ENCODE measurements at places on chromosomes 6 and 20.

DNA sequence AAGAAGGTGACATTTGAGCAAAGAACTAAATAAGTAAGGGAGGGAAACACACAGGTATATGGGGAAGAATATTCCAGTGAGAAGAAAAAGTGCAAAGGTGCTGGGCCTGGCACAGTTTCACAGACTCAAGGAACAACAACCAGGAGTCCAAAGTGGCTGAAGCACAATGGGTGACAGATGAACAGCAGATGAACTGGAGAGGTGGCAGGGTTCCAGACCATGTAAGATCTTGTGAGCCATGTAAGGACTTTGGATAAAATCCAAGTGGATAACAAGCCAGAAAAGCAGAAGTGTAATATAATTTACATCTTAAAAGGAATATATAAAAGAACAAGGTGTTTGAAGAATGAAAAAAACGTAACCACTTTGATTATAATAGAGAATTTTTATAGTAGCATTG lies 87.9 kb downstream of the MMS22L start:
- DNase-seq: no peak

DNA sequence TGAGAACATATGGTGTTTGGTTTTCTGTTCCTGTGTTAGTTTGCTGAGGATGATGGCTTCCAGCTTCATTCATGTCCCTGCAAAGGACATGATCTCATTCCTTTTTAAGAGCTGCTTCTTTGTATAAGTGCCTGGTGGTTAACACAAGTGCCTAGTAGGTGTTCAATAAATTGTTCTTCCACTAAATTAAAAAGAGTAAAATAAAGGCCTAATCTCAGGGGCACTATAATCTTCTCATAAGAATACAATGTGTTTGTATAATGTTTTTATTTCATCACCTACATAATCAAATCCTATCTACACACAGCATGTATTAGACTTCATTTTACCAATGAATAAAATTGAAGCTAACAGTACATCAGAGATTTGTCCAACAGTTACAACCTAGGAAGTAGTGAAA lies 252.7 kb downstream of the KHDC1L start:
- DNase-seq: peak; percentile 20

GRCh38 chr6:147867433-147868226 lies 359.1 kb downstream of the SAMD5 start:
- no peak for DNase-seq

GRCh38 chr6:100573166-100573565 lies 108.4 kb upstream of the SIM1 start:
- no peak for DNase-seq

- DNase-seq: no peak
Measured at GRCh38 chr20:12966468-12967085, 42.2 kb upstream of the SPTLC3 start.

DNA sequence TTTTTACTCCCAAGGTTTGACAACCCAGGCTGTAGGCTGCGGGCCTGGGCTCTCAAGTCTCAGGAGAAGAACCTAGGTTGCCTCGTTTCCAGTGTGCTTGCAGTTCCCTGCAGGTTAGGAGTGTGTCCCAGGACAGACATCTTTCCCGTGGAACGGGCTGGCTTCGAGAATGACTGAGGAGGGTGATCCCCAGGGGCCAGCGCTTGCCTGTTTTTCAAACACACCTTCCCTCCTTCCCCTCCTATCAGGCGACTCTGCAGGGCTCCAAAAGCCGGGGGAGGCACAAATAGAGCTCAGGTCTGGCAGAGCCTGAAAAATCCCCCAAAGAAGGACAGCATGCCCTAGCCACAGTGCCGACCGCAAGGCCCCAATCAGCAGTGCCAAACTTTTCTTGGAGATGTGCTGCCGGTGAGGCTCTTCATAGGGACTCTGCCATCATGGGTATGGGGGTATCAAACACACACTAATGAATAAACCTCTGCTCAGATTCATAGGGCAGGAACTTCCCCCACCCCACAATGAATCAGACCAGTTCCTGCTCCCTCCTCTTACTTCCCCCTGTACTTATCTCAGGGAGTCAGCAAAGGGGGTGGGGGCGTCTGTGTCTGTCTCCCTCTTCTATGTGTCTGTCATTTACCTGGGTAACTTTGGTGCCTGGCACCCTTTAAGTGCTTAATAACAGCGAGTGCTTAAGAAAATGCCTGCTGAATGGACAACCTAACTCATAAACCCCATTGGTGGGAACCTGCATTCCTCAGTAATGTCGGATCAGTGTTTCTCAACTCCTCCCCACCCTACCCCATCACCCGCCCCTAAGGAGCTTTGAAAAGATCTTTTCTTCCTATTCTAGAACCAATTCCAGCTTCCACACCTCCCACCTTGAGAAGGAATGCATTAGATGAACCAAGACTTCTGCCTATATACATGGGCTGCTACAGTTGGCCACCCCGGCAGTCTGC lies 1.6 kb downstream of the KCNG1 start:
- no peak for DNase-seq

DNA sequence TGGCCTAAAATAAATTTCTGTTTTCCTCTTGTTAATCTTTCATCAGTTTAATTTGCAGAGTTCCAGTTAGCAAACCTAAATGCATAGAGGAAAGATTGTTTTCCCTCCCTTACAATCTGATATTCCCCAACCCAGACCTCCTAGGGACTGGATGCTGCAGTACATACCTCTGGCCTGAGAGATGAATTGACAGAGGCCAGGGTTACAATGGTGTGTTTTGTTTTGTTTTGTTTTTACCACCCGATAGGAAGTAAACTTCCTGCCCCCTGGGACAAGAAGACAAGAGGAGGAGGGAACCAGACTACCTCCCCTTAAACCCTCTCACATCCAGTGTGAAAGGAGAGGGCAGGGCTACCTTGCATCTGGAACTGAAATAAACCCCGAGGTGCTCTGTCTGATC lies 319.0 kb downstream of the LRFN2 start:
- DNase-seq: no peak

DNA sequence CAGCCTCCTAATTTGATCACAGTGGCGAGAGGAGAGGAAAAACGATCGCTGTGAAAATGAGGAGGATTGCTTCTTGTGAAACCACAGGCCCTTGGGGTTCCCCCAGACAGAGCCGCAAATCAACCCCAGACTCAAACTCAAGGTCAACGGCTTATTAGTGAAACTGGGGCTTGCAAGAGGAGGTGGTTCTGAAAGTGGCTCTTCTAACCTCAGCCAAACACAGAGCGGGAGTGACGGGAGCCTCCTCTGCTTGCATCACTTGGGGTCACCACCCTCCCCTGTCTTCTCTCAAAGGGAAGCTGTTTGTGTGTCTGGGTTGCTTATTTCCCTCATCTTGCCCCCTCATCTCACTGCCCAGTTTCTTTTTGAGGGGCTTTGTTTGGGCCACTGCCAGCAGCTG lies 28.7 kb downstream of the SAYSD1 start:
- DNase-seq: no peak

DNA sequence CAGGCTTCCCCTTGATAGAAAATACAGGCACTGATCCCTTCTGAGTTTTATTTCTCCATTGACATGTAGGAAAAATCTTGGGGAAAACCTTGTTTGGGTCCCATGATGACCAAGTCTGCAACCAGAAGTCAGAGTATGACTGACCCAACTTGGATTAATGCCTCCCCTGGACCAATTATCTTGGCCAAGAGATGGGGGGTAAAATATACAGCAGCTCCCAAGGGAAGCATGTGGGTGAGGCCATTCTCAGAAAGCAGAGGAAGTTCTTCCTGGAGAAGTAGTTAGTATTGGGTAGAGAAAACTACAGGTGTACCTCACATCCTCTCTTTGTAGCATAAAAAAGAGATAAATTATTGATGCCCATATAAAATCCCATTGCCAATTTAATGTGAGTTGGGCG lies 285.2 kb upstream of the PLCB4 start:
- DNase-seq: no peak

DNA sequence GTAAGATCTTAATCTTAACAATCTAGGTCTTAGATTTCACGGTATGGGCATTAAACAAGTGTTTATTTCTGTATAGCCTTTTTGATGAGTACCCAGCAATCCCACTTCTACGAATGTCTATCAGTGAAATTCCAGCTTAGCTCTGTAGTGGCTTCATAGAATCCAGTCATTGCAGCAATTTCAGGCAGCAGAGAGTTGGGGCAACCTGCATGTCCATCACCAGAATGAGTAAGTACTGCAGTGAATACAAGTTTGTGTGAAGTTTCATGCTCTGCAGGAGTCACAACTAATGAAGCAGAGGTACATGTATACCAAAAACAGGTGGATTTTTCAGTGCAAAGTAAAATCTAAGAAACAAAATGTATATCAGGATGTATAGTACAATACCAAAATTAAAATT lies 151.7 kb downstream of the OR2B2 start:
- no peak for DNase-seq

DNA sequence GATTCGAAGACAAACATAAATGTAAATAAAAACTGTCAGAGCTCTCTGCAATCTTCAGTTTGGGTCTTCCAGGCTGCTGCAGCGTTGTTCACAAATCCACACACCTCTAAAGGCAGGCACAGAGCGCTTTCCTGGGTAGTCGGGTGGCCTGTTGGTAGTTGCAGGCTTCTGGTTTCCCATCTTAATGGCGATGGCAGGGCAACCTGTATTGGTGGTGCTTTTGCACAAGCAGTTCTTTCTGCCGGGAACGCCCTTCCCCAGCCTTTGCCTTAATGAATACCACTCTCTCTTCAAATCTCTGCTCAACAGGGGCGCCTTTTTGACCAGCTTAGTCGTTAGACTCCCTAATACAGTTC lies 723 bp upstream of the IFT52 start:
- no peak for DNase-seq

GRCh38 chr20:20498076-20498861 lies 130.4 kb downstream of the INSM1 start:
- peak; percentile 21 for DNase-seq

DNA sequence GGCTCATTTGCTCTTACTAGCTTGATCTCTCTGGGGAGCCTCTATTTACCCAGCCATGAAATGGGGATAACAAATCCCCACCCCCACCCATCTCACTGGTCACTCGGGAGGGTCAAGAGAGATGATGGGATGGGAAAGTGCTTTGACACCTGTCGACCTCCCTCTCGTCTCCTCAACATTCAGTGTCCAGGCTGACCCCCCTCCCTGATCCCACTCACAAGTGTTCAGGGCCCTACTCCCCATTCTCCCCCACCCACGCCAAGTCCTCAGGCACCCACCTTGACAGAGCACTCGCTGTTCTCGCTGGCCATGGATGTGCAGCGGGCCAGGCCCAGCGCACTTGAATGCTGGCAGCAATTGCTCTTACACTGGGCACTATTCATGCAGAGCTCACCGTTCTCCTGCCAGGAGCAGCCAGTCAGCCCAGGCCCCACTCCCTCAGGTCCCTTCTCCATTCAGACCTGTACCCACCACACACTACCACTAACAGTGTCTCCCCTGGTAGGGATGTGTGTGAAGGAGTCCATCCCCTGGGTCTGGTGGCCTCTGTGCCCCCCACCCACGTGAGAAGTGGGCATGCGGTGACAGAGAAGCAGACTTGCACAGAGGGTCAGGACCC lies 1.6 kb downstream of the CLPS start:
- DNase-seq: no peak

GRCh38 chr6:28600245-28600644 lies 74.6 kb downstream of the GPX5 start:
- DNase-seq: no peak

- peak; percentile 46 for DNase-seq
Measured at GRCh38 chr6:30453508-30454116, 35.7 kb upstream of the HLA-E start.

- no peak for DNase-seq
Measured at GRCh38 chr20:50462093-50462690, 48.0 kb upstream of the PTPN1 start.

DNA sequence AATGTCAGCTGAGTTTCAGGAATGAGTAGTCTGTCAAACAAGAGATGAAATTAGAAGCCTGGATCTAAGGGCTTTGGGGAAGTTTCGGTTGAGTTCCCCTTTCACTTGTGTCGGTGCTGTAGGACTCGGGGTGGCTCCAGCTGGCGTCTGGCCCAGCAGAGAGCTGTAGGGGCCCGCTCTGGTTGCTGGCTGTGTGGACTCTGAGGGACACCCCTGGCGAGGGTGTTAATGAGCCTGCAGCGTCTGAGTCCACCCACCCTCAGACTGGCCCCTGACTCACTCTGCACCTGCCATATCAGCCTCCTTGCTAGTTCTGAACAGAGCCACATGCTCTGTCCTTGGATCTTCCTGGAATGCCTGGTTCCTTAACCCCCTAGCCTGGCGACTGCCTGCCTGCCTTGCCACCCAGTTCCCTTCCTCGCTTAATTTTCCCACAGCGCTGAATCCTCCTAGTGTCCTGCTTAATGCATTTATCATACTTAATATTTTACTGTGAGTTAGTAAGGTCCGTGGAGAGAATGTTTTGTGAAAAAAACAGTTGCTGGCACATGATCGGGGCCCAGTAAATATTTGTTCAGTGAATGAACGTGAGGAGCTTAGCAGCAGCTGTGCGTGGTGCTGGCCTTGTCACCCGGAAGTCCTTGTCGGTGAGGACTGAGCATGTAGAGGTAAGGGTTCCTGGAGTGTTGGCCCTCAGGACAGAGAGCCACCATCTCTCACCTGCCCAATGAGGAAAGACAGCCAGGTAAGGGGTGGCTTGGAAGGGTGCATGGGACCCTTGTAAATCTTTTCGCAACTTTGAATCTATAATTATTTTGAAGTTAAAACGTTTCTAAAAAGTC lies 1.6 kb downstream of the DNAJC5 start:
- no peak for DNase-seq

GRCh38 chr6:124822721-124823120 lies 139.5 kb upstream of the RNF217 start:
- no peak for DNase-seq

DNA sequence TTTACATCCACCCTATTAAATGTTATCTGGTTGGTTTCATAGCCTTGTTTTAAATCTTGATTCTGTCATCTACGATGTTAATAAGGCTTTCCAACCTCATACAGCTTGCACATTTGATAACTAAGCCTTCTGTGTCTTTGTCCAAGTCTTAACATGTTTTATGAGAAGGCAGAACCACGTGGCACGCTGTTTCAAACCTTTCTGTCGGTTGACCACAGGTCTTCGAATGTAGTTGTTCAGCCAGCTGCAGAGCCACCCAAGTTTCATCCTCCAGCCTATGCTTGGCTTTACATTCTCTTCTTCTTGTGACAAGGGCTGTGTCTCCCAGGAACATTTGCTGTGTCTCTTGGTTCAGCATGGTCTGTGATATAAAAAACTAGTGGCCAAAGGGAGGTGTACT lies 15.7 kb upstream of the SGK2 start:
- no peak for DNase-seq

GRCh38 chr6:28239636-28240035 lies 12.4 kb downstream of the ZKSCAN4 start:
- no peak for DNase-seq

DNA sequence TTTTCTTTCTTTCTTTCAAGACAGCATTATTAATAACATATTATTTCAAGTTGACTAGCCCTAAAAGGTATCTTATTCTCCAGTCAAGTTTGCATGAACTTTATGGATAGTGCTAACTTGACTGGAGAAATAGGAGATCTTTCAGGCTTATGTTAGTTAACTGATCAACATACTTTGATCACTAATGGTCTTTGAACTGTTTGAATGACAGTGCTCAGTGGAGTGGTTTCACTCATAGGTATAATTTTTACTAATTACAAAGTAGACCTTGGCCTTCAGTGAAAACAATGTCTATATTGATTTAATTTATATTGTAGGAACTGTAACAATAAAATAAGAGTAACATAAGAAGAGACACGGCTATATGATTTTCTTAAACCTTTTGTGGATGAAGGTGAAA lies 8.0 kb upstream of the LRRC1 start:
- no peak for DNase-seq
